ENCODE measurements at places on chromosomes 1 and 21. TPM values are rescaled to one million over a fixed set of nuclear protein-coding genes. Genes with fewer than 3 reads are reported as not detected.

- H3K27me3 ChIP-seq, result no peaks in the 10 kb centered on the region
- no peak overlapping the region for H3K4me3 ChIP-seq
- H3K36me3 ChIP-seq, result no peaks in the 10 kb centered on the region
- H3K4me1 ChIP-seq, result peaks cover 7% of the 10 kb centered on the region
- peak overlapping the region; percentile 93 for H3K27ac ChIP-seq
- no peak for DNase-seq
Observed at GRCh38 chr1:171221665-171222591, 26.4 kb upstream of the FMO1 start.

- DNase-seq, result no peak
- H3K36me3 ChIP-seq, result no peaks in the 10 kb centered on the region
- H3K27ac ChIP-seq, result peak overlapping the region; percentile 90
- no peaks in the 10 kb centered on the region for H3K27me3 ChIP-seq
- no peaks in the 10 kb centered on the region for H3K4me1 ChIP-seq
Observed at GRCh38 chr1:85465786-85466134, 801 bp upstream of the DDAH1 start.

GRCh38 chr1:163747261-163747660 is 425.5 kb downstream of the NUF2 start:
- H3K27me3 ChIP-seq, result no peaks in the 10 kb centered on the region
- DNase-seq, result no peak
- no peaks in the 10 kb centered on the region for H3K36me3 ChIP-seq
- H3K27ac ChIP-seq, result no peak overlapping the region
- no peak overlapping the region for H3K4me3 ChIP-seq

GRCh38 chr1:65581119-65581518 is 160.7 kb downstream of the LEPR start:
- DNase-seq, result no peak
- no peak overlapping the region for H3K27ac ChIP-seq
- no peaks in the 10 kb centered on the region for H3K27me3 ChIP-seq
- no peaks in the 10 kb centered on the region for H3K36me3 ChIP-seq

DNA sequence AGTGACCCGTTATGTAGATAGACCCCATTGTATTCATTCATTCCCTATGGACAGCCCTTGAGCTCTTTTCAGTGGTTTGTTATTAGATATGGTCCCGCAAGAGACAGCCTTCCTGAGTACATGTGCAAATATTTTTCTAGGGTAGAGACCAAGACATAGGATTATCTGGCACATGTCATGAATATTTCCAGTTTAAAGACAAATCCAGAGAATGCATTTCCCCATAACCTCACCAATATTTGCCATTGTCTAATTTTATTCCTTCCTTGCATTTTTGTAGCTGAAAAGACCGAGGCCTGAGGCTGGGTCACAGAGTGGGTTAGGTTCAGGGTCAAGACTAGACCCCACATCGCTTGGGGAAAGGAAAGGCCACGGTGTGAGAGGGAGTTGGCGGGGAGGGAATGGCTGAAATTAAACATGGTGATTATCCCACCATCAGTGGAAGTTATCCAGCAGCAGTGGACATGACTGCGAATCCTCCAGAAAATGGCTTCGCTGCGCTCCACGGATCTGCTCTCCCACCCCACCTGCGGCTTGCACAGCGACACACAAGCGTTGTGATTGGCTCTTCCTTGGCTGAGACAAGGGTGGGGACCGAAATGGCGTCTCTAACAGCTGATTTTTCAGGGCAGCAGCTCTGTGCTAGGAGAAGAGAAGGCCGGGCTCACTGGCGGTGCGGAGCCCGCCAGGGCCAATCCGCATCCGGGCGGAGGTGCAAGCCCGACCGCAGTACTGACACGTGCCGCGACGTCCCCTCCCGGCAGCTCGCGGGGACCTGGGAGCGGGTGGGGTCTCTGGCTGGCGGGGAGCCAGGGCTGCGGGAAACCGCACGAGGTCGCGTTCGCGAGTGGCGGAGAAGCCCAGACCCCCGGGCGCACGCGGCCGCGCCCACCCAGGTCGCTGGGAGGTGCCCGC is 16.1 kb upstream of the STMN1 start:
- peak overlapping the region; percentile 44 for H3K4me3 ChIP-seq
- no peak for DNase-seq
- no peaks in the 10 kb centered on the region for H3K36me3 ChIP-seq
- H3K27me3 ChIP-seq, result no peaks in the 10 kb centered on the region

DNA sequence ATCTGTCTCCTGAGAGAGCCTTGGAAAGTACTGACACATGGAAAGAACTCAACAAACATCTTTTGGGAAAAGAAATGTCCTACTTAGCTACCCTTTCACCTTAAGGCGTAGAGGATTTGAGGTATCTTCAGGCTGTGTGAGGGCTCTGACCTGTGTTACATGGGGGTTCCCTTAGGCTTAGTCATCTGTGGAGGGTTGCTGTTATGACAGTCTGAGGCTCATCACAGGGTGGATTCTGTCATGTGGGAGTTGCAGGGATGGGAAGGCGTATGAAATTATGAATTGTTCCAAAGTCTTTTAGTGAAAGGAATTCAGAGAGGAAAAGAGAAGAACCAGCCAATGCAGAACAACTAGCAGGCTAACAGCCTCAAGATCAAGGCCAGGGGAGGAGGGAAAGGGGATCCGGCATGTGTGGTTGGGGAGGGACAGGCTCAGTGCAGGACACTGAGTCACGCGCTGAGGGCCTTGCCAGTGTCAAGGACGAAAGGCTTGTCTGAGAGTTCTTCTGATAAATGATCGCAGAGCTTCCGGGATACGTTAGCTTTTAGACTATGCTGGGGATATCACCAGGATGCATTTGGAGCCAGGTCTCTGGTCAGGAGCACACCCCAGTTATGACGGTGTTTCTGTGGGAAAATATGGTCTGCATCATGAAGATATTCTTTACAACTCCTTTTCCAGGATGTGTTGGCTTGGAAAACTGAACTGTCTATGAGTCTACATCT is 24.6 kb upstream of the PLA2G2C start:
- peak overlapping the region; percentile 89 for H3K27ac ChIP-seq
- no peaks in the 10 kb centered on the region for H3K27me3 ChIP-seq

GRCh38 chr1:163162381-163162914 is 40.3 kb downstream of the RGS5 start:
- DNase-seq, result no peak
- H3K4me3 ChIP-seq, result no peak overlapping the region
- H3K27ac ChIP-seq, result no peak overlapping the region
- H3K36me3 ChIP-seq, result no peaks in the 10 kb centered on the region
- H3K27me3 ChIP-seq, result no peaks in the 10 kb centered on the region

GRCh38 chr1:56061824-56062223 is 517.5 kb downstream of the PLPP3 start:
- no peak for DNase-seq
- H3K27ac ChIP-seq, result peak overlapping the region; percentile 54
- H3K36me3 ChIP-seq, result no peaks in the 10 kb centered on the region
- no peaks in the 10 kb centered on the region for H3K27me3 ChIP-seq
- peaks cover 3% of the 10 kb centered on the region for H3K4me1 ChIP-seq

- H3K27ac ChIP-seq, result no peak overlapping the region
- no peaks in the 10 kb centered on the region for H3K27me3 ChIP-seq
- H3K4me3 ChIP-seq, result no peak overlapping the region
Observed at GRCh38 chr1:99869723-99870122, 19.6 kb downstream of the AGL start.

DNA sequence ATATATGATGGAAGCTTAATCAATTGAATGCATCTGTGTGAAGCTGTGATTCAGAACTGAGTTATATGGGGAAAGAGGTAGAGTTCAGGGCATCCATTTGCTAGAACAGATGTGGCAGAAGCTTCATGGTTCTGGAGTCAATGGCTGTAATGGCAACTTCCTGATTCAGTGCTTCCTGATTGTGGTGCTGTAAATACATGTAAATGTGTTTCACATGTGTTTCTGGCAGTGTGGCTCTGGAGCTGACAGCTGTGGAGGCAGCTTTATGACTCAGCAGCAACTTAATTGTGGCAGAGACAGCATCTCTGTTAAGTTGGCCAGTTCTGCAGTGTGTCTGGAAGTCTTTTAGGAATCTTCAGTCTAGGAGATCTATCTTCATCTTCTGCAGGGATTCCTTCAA is 226.6 kb upstream of the ZRANB2 start:
- H3K27me3 ChIP-seq, result no peaks in the 10 kb centered on the region
- H3K36me3 ChIP-seq, result no peaks in the 10 kb centered on the region
- H3K4me3 ChIP-seq, result no peak overlapping the region
- H3K4me1 ChIP-seq, result no peaks in the 10 kb centered on the region
- no peak for DNase-seq
- H3K27ac ChIP-seq, result no peak overlapping the region

- DNase-seq, result no peak
- no peaks in the 10 kb centered on the region for H3K27me3 ChIP-seq
- H3K4me1 ChIP-seq, result no peaks in the 10 kb centered on the region
Observed at GRCh38 chr1:41649396-41650027, 165.0 kb upstream of the EDN2 start.

GRCh38 chr21:25422610-25423608 is 184.4 kb downstream of the MRPL39 start:
- no peaks in the 10 kb centered on the region for H3K36me3 ChIP-seq
- DNase-seq, result no peak
- H3K27me3 ChIP-seq, result no peaks in the 10 kb centered on the region
- no peak overlapping the region for H3K27ac ChIP-seq
- H3K4me3 ChIP-seq, result no peak overlapping the region

GRCh38 chr1:3348196-3348865 is 106.1 kb upstream of the ARHGEF16 start:
- H3K4me1 ChIP-seq, result no peaks in the 10 kb centered on the region
- DNase-seq, result no peak
- H3K27ac ChIP-seq, result no peak overlapping the region

DNA sequence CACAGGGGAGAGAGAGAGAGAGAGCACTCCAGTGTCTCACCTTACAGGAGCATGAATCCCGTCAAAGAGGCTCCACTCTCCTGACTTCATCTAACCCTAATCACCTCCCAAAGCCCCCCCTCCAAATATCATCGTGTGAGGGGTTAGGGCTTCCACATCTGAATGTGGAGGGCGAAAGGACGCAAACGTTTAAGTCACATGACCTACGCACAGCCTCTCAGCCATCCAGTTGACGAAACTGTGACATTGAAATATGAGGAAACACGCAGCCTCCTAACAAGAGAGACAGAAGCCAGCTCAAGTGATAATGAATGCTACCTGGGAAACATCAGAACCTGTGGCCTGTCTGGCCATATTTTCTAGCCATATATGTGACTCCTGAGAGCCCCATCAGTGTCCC is 63.7 kb downstream of the MATN1 start:
- no peak overlapping the region for H3K27ac ChIP-seq
- H3K36me3 ChIP-seq, result no peaks in the 10 kb centered on the region
- no peaks in the 10 kb centered on the region for H3K4me1 ChIP-seq
- H3K27me3 ChIP-seq, result peaks cover 6% of the 10 kb centered on the region
- no peak overlapping the region for H3K4me3 ChIP-seq

DNA sequence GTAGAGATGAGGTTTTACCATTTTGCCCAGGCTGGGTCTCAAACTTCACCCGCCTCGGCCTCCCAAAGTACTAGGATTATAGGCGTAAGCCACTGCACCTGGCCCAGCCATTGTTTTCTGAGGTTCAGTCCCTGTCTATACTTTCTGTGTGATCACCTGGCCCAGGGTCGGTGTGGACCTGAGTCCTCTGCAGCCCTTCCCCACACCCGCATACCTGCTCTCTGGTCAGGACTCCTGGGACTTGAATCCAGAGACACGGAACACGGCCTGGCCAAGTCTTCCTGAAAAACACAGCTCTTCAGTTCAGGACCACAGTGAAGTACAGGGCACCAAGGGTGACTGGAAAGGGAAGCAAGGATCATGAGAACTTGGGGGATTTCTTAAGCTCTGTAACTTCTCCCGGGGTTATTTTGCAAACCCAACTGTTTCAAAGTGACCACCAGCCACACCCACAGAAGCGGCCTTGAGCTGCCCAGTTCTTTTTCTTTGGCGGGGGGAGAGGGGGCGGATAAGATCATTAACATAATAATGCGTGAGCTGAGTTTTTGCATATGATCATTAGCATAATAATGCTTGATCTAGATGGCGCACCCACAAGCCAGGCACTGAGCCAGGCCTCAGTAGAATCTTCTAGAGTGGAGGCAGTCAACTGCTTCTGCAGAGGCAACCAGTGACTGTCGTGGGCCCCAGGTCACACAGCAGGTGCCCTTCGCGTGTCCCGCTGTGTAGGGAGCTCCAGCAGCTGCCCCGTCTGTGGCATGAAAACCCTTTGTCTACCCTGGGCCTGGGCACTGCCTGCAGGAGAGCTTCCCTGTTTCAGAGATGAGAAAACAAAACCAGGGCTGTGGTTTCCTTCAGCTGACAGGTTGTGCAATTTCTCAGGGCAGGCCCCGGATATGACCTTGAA is 1.7 kb upstream of the NADK start:
- no peak for DNase-seq
- peak overlapping the region; percentile 96 for H3K27ac ChIP-seq
- no peaks in the 10 kb centered on the region for H3K36me3 ChIP-seq
- peaks cover 47% of the 10 kb centered on the region for H3K4me1 ChIP-seq

DNA sequence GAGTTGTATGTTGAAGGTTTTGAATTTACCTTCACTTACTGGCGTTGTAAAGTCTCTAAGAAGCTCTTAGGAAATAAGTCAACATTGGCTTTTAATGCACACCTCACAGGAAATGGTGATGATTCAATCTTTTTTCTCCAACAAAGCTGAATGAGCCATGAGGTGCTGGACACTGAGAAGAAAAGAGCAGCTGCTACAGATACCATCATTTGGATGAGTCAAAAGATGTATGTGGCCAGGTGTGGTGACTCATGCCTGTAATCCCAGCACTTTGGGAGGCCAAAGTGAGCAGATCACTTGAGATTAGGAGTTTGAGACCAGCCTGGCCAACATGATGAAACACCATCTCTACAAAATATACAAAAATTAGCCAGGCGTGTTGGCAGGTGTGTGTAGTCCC is 3.3 kb upstream of the IL23R start:
- H3K36me3 ChIP-seq, result no peaks in the 10 kb centered on the region
- no peak for DNase-seq

GRCh38 chr1:11654137-11654938 is at the start of the genes FBXO2 and FBXO44:
TSS of gene FBXO2 (minus strand) at chr1:11654429. CDS start at chr1:11654340, 89 bp downstream.
TSS of gene FBXO44 (plus strand) at chr1:11654877. CDS start at chr1:11655836, 959 bp downstream.
- H3K36me3 ChIP-seq, result no peaks in the 10 kb centered on the region
- no peaks in the 10 kb centered on the region for H3K27me3 ChIP-seq

- no peaks in the 10 kb centered on the region for H3K27me3 ChIP-seq
- H3K36me3 ChIP-seq, result no peaks in the 10 kb centered on the region
- H3K27ac ChIP-seq, result peak overlapping the region; percentile 64
- peak overlapping the region; percentile 37 for H3K4me3 ChIP-seq
- peak; percentile 62 for DNase-seq
Observed at GRCh38 chr1:21574466-21575151, 65.4 kb downstream of the ALPL start.

GRCh38 chr1:28317014-28317413 is 11.8 kb upstream of the MED18 start:
- no peaks in the 10 kb centered on the region for H3K36me3 ChIP-seq
- DNase-seq, result no peak
- no peak overlapping the region for H3K27ac ChIP-seq
- H3K4me3 ChIP-seq, result no peak overlapping the region
- no peaks in the 10 kb centered on the region for H3K4me1 ChIP-seq
- H3K27me3 ChIP-seq, result no peaks in the 10 kb centered on the region

- H3K36me3 ChIP-seq, result no peaks in the 10 kb centered on the region
- H3K27me3 ChIP-seq, result no peaks in the 10 kb centered on the region
- no peak overlapping the region for H3K4me3 ChIP-seq
- no peaks in the 10 kb centered on the region for H3K4me1 ChIP-seq
Observed at GRCh38 chr21:42146273-42146805, 72.6 kb upstream of the ABCG1 start.

PTAFR gene
- 5.6 TPM for total RNA-seq

C1orf210 gene
- total RNA-seq, result 31.3 TPM

FAM72C gene
- 0.32 TPM for total RNA-seq

SFT2D2 gene
- 42.2 TPM for total RNA-seq

DDAH1 gene
- total RNA-seq, result 24.3 TPM

GCSAML gene
- total RNA-seq, result not detected

PLXNA2 gene
- total RNA-seq, result 18.2 TPM

ZNF695 gene
- not detected for total RNA-seq

LIN9 gene
- total RNA-seq, result 5.6 TPM

CD84 gene
- total RNA-seq, result 9.8 TPM

OR2L13 gene
- not detected for total RNA-seq

GPA33 gene
- total RNA-seq, result 0.16 TPM

ANKRD35 gene
- total RNA-seq, result 6.4 TPM

TNFRSF9 gene
- total RNA-seq, result 0.59 TPM

Measured in breast epithelium (tissue), 4 donors.